CD4-positive, alpha-beta T cell treated with Interleukin-10 for 1 hour (primary cell): ENCODE measurements at places on chromosomes 13 and 19.

DNA sequence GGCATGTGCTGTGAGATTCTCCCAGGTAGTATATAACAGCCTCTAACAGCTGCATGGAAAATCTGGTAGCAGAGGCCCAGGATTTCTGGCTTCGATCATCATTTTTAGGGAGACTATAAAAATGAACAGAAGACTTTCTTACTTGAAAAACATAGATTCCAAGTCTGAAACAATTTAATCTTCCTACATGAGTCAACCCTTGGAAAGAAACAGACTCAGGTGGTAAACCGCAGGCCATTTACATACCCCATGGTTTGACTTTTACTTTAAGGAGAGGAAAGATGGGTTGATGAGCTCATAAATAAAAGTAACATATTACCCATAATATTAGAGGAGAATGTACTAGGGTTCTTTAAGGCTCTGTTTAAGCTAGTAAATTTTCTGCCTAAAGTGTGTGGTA, 121.6 kb downstream of the CYSLTR2 start:
- no peak for DNase-seq

- no peak for DNase-seq
Observed at GRCh38 chr13:32905063-32905863, 111.0 kb upstream of the KL start.

DNA sequence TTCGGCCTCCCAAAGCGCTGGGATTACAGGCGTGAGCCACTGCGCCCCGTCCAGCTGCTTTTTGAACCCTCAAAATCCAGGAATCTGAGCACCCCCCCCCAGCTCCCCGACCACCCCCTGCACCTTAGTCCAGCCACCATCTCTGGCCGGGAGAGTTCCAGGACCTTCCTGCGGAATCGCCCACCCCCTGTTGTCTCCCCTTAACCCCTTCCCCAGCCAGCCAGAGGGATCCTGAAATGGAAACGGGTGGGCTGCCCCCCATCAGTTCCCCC, 772 bp upstream of the MBD3 start:
- DNase-seq = no peak

- no peak for DNase-seq
Observed at GRCh38 chr13:45500492-45501174, 35.9 kb downstream of the COG3 start.

DNA sequence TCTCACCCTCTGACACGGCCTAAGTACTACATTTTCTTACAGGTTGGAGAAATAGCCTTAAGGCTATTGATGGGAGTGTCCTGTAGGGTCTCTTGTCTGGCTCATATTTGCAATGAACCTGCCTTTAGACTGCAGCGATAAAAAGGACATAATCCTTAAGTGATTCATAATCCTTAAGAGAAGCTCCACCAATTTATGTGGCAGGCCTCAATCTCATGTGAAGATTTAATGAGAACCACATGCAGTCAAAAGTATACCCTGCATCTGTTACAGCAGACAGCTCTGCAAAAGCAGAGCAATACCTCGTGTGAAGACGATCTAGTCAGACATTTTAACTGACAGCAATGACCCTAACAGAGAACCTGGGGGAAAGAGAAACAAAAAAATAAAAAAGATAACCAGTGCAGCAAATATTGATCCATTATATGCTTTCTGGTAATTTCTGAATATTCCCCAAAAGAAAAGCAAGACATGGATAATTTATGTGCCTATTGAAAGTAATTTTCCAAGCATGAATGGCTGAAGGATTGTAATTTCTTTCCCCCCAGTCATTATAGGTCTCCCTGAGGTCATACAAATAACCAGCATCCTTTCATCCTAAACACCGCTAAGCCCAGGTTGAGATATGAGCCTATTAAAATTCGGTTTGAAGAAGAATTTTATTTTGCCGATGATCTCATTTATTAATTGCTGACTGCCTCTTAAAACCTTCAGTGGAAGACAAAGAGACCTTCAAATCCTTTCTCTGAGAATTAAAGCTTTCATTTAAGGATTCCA, 321.8 kb upstream of the NBEA start:
- DNase-seq = no peak

DNA sequence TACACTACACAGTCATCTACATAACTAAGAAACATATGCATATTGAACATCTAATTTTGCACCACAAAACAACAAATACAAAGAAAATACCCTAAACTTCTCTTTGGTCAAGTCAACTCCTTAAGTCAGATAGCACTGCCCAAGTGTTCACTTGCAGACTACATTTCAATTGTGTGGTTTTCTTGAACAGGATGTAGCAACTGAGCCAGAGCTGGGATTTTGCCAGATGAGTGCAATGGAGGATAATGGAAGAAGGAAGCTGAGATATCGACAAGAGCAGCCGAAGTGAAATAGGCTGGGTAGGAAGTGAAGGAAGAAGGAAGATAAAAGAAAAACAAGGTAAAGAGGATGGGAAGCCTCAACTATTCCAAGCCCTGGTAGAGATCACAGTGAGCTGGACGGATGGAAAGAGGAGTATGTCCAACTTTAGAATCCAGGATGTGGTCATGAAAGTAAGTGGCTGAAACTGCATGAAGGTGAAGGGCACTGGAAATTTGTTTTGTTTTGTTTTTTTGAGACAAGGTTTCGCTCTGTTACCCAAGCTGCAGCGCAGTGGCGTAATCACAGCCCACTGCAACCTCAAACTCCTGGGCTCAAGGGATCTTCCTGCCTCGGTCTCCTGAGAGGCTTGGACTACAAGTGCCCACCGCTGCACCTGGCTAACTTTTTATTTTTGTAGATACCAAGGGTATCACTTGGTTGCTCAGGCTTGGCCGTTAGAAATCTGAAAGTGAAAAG, 15.0 kb downstream of the NUFIP1 start:
- DNase-seq = no peak

GRCh38 chr13:51000061-51000460, 90.5 kb downstream of the RNASEH2B start:
- DNase-seq = no peak

DNA sequence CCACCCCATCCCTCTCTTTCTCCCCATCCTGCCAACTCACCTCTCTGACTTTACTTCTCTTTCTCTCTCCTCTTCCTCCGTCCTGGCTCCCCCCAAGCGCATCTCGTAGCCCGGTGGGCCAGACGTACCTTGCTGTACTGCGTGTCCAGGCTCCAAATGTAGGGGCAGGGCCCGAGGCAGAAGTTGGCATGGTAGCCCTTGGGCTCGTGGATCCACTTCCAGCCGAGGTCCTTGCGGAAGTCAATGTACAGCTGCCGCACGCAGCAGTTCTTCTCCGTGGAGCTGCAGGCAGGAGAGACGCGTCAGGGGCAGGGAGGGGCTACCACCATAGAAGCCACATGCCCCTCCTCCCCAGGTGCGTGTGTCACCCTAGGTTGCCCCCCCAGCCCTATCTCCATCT, 21.7 kb downstream of the TGFB1 start:
- no peak for DNase-seq

- DNase-seq = no peak
Observed at GRCh38 chr19:52992109-52993004, 21.4 kb upstream of the ERVV-1 start.

DNA sequence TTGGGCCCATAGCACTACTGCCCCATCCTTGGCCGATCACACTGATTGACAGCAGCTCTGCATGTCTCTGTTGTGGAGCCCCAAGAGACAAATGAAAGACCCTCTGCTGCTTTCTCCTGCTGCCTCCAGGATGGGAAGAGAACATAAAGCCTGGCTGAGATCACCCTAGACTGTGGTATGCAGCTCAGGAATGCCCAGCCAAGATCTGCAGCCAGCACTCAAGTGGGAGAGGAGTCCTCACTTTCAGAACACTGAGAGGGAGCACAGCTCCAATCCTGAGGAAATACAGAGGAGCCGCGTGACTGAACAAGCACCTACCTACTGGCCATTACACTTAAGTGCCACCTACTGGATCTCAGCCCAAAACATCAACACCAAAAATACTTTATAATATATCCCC, 203.0 kb downstream of the POSTN start:
- no peak for DNase-seq
